Activated CD8-positive, alpha-beta memory T cell treated with anti-CD3 and anti-CD28 coated beads for 4 hours (primary cell): ENCODE measurements at places on chromosomes 6 and 20.
A peak's percentile ranks its signal among the peaks of the same experiment; 100 is the strongest.

- DNase-seq = no peak
Measured at GRCh38 chr20:10481676-10482075, 46.6 kb downstream of the SLX4IP start.

GRCh38 chr6:169799474-169799926 lies 48.1 kb downstream of the ERMARD start:
- DNase-seq = no peak

GRCh38 chr6:170093276-170093657 lies 197.6 kb downstream of the DLL1 start:
- no peak for DNase-seq

DNA sequence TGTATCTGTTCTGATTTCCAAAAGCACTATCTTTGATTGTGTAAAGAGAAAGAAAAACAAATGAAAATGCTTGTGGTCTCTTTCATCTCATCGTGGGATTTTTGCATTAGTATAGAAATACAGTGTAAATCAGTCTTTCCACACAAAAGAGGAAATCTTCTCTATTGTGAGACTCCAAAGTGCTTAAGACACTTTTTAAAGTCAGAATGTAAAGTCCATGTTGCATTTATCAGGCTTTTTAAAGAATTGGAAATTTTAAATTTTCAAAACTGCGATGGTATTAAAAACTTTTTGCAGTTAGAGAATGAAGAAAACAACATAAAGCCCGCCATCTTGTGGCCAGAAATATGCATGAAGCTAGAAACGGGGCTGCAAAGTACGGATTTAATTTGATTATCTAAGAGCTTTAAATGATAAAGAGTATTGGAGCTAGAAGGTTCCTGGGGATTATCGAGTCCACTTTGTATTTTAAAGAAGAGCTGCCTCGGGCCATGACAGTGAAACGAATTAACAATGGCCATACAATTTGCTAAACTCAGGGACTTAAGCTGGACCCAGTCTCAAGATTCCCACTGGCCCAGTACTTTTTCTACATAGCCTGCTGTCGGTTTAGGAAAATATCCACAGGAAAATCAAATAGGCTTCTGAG lies 339.6 kb downstream of the ARHGAP18 start:
- DNase-seq = no peak

GRCh38 chr20:14919501-14920081 lies 582.2 kb upstream of the FLRT3 start:
- no peak for DNase-seq

GRCh38 chr6:29917857-29918256 lies 24.5 kb upstream of the HLA-A start:
- no peak for DNase-seq

GRCh38 chr6:163572612-163573011 lies 158.1 kb downstream of the QKI start:
- DNase-seq = no peak

DNA sequence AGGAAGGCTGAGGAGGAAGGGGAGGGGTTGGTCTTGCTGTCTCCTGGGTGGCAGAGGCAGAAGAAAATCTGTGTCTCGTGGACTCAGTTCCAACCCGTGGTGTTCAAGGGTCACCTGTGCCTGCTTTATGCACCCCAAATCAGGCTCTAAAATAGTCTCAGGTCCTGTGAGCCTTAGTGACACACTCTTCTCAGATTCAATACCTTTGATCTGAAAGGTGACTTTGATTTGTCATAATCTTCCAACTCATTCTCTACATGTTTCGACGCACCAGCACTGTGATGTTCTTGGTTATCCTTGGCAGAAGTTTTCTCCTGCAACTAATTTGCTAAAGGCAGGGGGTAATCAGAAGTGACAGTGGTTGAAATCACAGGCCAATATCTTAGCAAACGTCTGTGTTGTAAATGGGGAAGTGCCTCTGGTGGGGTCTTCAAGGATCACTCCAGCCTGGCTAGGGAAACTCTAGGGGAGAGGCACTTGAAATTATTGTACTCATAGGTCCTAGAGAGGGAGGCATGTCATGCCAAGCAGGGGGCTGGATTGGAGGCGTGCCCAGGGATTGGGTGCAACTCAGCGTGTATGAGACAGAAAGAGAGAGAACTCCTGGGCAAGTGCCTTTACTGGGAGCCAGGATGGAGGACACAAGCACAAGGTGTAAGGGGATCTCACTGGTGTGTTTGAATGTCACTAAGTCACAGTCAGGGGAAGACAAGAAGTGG lies 19.0 kb upstream of the PRND start:
- no peak for DNase-seq

GRCh38 chr6:32402812-32403211 lies 4.2 kb downstream of the BTNL2 start:
- DNase-seq = no peak

GRCh38 chr6:158031381-158032353 lies 50.0 kb downstream of the SYNJ2 start:
- DNase-seq = peak; percentile 40

GRCh38 chr6:11824986-11825385 lies 46.4 kb upstream of the ADTRP start:
- no peak for DNase-seq

DNA sequence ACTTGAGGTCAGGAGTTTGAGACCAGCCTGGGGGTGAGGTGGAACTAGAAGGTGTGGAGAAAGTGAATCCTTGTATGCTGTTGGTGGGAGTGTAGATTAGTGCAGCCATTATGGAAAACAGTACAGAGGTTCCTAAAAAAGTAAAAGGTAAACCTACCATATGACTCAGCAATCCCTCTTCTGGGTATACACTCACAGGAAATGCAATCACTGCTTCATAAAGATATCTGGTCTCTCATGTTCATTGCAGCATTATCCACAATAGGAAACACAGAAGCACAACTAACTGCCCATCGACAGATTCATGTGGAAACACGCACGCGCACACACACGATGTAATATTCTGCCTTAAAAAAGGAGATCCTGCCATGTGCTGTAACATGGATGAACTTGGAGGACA lies 66.7 kb downstream of the CDC5L start:
- DNase-seq = no peak

GRCh38 chr6:41700463-41701347 lies 34.7 kb downstream of the TFEB start:
- DNase-seq = no peak
